Activated T-cell treated with anti-CD3 and anti-CD28 coated beads, Interleukin-2, amount 50 U/mL, for 72 hours (primary cell): ENCODE measurements at places on chromosomes 5 and 9. TPM values are rescaled to one million over a fixed set of nuclear protein-coding genes. Genes with fewer than 3 reads are reported as not detected.

GPX8 gene
- not detected for total RNA-seq

MYOT gene
- total RNA-seq: not detected

CCL21 gene
- not detected for total RNA-seq

OR13J1 gene
- not detected for total RNA-seq

PRRX2 gene
- total RNA-seq: 3.3 TPM

PARP8 gene
- 53.3 TPM for total RNA-seq

CCDC152 gene
- 10.5 TPM for total RNA-seq

ZCCHC7 gene
- total RNA-seq: 47.4 TPM

QRFP gene
- total RNA-seq: not detected

PCDHA1 gene
- total RNA-seq: not detected

CATSPER3 gene
- 1.1 TPM for total RNA-seq

SNX2 gene
- 38.2 TPM for total RNA-seq

LEAP2 gene
- 7.2 TPM for total RNA-seq

PCDHAC1 gene
- not detected for total RNA-seq

LMX1B gene
- total RNA-seq: not detected

DOK3 gene
- 4.0 TPM for total RNA-seq

CAPSL gene
- 1.3 TPM for total RNA-seq

MCC gene
- 3.3 TPM for total RNA-seq
